ENCODE measurements at places on chromosomes 11 and 22. TPM values are rescaled to one million over a fixed set of nuclear protein-coding genes. Genes with fewer than 3 reads are reported as not detected.

DNA sequence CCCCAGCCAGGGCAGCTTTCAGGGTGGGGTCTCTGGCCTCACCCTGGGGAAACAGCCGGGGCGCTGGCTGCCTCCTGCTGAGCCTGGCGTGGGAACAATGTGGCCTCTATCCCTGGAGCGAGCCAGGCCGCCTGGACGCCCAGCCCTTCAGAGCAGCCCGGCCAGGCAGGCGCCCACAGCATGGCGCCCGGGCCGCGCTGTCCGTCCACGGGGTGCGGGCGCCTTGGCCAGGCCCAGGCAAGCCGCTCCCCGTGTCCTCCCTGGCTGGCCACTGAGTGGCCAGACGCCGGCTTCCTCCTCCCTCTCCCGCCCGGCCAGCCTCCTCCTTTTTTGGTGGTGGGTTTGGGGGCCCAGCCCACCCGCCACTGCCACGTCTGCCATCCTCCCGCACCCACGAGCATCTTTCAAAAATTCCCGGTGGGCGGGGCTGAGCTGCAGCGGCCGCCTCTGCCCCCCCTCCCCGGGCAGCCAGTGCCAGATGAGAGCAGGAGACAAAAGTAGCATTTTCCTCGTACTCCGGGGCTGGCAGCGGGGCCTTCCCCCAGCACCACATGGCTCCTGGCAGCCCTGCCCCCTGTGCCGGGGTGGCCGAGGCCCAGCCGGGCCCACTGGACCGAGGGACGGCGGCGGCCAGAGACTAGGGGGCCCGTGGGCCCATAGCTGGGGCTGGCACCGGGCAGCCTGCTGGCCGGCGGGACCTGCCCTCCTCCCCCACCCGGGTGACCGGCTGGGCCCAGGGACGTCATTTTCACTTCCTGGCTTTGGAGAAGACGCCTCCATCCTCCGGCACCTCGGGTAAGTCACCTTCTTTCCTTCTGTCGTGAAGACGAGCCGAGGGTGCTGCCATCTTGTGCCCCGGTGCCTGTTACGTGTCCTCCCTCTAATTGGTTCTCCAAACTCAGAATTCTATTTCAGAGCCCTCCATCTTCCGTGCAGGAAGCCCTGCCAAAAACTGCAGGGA is 70.2 kb upstream of the PPARA start:
- DNase-seq: no peak

GRCh38 chr22:23357053-23357452 is 176.7 kb downstream of the BCR start:
- no peak for DNase-seq

DNA sequence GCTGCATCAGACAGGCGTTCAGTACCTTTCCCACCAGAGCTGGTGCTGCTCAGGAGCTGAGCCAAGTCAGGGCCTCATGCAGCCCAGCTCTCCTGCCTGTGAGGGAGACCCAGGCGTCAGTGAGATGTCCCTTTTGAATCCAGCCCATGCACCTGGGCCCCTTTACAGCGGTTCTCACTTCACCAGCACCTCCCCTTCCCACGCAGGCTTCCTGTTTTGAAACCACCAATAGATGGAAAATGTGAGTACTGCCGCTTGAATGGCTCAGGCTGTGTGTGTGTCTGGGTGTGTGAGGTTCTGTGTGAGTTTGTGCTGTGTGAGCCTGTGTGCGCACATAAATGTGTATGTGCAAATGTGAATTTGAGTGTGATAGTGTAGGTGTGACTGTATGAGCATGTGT is 88.4 kb downstream of the UBASH3B start:
- no peak for DNase-seq

The ARHGEF17 gene
- total RNA-seq: 6.6 TPM

The YAP1 gene
- 80.5 TPM for total RNA-seq

DNA sequence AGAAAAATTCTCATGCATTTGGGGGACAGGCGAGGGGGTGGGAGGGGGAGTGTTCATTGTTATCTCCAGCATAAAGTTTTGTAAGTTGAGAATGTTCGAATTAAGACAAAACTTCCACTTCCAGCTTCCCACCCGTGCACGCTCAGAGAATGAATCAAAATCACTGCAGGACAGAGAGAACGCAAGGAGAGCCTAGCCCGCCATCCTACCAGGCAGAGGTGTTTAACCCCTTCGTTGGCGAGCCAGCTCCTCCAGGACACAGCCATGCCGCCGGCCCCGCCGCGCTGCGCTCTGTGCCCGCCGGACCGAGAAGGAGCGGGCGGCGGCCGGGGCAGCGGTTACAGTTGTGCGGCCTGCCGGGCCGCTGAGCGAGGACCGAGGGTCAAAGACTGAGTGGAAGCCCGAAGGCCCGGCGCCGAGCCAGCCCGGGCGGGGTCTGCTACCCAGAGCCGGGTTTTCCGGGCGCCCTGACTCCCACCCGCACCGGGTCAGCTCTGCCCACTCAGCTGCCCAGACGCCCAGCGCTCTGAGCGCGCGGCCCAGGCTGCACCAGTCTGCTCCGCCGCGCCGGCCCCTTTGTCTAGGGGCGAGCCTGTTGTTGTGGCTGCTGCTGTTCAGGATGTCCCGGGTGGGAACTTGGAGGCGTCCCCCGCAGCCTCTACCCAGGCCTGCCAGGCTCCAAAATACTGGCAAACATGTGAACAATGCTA is at the start of gene NOX4:
Gene NOX4 (minus strand): TSS at position 395 of the 710 bp plus-strand sequence. CDS start 129 bp downstream, at position 266.
- peak; percentile 76 for DNase-seq

GRCh38 chr22:26685601-26686000 is 28.2 kb downstream of the MIAT start:
- DNase-seq: no peak

The RGL4 gene
- not detected for total RNA-seq

DNA sequence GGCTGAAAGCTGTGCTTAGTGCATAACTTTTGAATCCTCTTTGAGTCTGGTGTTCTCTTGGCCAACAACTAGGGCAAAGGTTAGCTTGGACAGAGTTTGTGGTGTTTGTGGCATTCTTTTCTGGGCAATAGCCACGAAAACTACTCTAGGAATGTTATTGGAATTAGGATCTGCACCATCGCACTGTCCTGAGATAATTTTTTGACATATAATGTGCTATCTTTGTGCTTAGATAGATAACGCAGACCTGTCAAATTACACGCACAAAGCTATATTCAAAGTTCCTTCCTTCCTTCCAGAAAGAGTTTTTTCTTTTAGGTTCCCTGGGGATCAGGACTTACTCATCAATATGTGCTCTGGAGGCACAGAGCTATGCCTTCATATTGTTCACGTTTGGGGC is 166.8 kb upstream of the MTMR2 start:
- DNase-seq: no peak

GRCh38 chr11:77471558-77472193 is 2.2 kb downstream of the PAK1 start:
- DNase-seq: peak; percentile 36

DNA sequence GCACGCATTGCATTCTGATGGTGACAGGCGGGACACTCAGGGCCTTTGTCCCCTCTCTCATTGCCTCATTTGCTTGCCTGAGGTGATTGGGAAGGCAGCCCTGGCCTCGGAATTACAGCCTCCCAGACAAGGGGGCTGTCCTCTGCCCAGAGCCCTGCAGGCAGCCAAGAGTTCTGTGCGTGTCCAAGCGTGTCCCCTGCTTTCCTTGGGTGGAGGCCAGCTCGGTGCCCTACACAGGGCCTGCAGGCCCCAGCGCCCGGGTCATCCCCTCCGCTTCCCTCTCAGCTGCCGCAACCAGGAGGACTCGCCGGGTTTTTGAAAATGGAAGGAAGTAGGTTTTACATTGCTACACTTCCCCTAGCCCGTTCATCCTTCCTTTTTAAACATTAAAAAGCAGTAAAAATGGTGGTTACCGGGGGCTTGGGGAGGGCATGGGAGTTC is 1.9 kb downstream of the GRAMD4 start:
- DNase-seq: no peak

- no peak for DNase-seq
Observed at GRCh38 chr11:65300621-65301275, 13.9 kb upstream of the CDC42EP2 start.

The TRIM49 gene
- not detected for total RNA-seq

- no peak for DNase-seq
Observed at GRCh38 chr22:46085828-46086576, 64.3 kb upstream of the PPARA start.

DNA sequence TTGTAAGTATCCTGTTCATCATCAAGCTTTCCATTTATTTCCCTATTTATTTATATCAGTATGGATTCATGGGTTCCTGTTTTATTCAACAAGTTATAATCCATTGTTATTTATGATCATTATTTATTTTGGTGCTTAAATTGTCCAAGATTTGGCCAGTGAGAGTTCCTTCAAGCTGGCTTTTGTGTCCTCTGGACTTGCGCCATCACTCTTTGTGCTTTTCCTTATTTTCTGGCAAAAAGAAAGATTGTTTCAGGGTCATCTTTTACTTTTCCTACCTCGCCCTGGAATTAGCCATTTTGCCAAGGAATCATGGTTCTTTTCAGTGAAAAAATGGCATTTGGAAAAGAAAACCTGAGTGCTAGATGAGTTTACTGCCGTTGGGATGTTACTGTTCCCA is 193.4 kb downstream of the ADAMTS15 start:
- DNase-seq: no peak

DNA sequence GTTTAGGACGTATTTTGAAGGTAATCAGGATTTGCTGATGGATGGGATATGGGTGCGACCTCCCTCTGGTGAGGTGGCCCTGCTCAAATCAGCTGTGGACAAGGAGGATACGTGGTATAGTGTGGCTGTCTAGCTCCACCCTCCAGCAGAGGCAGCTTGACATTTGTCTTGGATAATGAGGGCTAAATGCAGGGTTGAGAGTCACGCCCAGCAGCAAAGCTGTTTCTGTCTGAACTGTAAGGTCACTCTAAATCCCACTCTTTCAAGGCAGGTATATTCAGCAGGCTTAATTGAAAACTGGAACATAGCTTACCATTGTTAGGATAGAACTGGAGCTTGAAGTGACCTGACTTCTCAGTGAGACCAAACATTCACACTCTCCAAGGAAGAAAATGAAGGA is 98.7 kb downstream of the SWAP70 start:
- no peak for DNase-seq

DNA sequence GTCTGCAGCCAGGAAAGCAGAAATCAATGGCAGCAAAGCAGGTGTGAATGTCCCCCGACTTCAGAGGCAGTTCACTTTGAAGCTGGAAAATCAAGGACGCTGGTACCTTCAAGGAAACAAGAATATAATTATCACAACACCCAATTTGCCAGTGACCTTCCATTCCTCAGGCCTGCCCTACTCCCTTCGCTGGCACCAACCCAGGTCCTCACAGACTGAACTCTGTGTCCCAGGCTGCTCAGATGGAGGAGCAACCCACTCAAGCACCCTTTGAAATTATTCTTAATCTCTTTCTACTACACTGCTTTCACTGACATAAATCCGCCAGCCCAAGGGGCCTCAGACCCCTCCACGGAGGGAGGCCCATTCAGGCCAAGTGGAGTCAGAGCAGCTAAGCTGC is 64.7 kb upstream of the WT1 start:
- DNase-seq: no peak

GRCh38 chr11:96863520-96863919 is 473.7 kb downstream of the JRKL start:
- DNase-seq: no peak

- peak; percentile 93 for DNase-seq
Observed at GRCh38 chr11:20156280-20156875, 3.9 kb downstream of the DBX1 start.

The DDTL gene
- 4.2 TPM for total RNA-seq

- DNase-seq: no peak
Observed at GRCh38 chr11:26557666-26558065, 14.4 kb downstream of the MUC15 start.

DNA sequence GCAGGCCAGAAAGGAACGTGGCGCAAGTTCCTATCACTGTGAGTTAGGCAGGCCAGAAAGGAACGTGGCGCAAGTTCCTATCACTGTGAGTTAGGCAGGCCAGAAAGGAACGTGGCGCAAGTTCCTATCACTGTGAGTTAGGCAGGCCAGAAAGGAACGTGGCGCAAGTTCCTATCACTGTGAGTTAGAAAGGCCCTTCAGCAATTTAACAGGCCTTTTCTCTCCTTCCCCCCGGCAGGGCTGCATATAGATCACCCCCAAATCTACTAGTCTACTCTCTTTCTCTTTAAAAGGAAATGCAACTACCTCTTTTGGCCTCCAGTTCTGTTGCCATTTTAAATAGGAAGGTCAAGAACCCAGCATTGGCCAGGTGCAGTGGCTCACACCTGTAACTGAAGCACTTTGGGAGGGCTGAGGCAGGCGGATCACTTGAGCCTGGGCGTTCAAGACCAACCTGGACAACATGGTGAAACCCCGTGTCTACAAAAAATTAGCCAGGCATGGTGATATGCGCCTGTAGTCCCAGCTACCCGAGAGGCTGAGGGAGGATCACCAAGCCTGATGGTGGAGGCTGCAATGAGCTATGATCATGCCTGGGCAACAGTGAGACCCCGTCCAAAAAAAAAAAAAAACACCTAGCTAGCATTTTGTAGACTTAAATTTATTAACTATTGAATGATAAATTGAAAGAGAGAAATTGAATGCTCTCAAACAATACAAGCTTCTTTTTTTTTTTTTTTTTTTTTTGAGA is 14.9 kb downstream of the FAM118B start:
- DNase-seq: no peak

- DNase-seq: no peak
Observed at GRCh38 chr11:116035977-116036376, 531.8 kb upstream of the CADM1 start.

- DNase-seq: no peak
Observed at GRCh38 chr11:113555071-113555619, 79.9 kb upstream of the DRD2 start.

The PSMA1 gene
- 252 TPM for total RNA-seq

The C11orf97 gene
- total RNA-seq: not detected

GRCh38 chr22:27628891-27629631 is 172.5 kb downstream of the MN1 start:
- DNase-seq: no peak

DNA sequence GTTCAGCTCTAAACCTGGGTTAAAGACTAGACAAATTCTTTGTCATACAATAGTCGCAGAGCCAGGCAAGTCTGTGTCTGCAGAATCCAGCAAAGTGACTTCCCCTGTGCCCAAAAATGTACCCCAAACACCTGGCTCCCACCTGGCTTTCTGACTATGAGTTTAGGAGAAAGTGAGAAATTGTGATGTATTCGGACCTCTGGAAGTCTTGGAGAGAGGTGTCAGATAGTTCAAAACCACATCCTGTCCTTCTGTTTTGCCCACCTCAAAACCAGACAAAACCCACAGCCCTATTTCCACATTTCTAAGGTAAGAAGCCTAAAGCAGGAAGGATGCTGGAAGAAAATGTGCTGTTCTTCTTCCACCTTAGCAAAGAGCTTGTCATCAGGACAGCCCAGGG is 63.8 kb upstream of the CLMP start:
- DNase-seq: no peak

The RAB38 gene
- 20.4 TPM for total RNA-seq

DNA sequence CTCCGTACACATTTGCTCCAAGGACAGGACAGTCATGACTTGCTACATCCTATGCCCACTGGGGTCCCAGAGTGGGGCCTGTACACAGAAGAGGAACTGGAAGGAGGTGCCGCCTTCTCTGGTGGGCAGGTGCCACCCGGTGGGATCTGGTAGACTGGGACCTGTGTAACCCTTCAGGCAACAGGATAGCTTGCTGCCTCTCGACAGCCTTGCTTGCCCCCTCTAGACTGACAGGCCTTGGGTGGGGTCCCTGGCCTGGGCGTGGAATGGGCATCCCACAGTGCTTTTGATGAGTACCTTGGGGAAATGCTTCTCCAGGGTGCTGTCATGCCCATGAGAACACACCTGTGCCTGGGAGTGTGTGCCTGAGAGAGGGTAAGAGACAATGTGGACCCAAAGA is 15.8 kb downstream of the SHANK3 start:
- no peak for DNase-seq

- DNase-seq: no peak
Observed at GRCh38 chr22:27420817-27421361, 380.7 kb downstream of the MN1 start.

GRCh38 chr22:47367993-47368945 is 605.8 kb downstream of the TBC1D22A start:
- DNase-seq: no peak

Measured in H7 (cell line).